ENCODE measurements at places on chromosomes 6 and 20.

GRCh38 chr6:93550551-93551276, 131.4 kb upstream of the EPHA7 start:
- DNase-seq: no peak

DNA sequence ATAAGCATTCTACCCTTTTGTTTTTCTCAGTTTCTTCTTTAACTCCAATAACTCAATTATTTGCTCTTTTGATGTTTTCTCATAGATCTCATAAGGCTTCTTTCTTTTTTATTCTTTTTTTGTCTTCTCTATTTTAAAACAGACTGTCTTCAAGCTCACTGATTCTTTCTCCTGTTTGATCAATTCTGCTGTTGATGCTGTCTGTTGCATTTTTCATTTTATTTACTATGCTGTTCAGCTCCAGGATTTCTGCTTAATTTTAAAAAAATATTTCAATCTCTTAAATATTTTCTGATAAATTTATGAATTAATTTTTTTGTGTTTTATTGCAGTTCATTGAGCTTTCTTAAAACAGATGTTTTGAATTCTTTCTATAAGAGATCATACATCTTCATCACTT, 48.1 kb upstream of the SNAP91 start:
- no peak for DNase-seq

- DNase-seq: no peak
Measured at GRCh38 chr6:144588697-144589325, 303.7 kb downstream of the UTRN start.

GRCh38 chr6:1321738-1322137, 9.8 kb downstream of the FOXQ1 start:
- no peak for DNase-seq

DNA sequence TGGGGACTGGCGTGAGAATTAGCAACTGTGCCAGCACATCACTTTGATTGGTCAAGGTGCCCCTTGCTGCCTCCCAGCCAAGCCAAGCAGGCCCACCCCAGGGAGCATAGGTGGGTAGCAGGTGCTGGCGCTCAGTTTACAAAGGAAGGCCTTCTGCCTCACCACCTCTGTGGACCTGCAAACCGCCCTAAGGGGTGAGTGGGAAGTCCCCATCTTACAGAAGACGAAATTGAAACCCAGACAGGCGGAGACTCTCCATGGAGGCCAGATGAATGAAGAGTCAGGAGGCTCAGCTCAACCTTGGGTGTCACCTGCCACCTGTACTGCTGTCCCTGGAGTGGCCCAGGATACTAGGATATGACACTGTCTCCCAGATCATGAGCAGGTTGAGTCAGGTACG, 21.5 kb upstream of the MAS1L start:
- no peak for DNase-seq
